ENCODE measurements at places on chromosomes 7 and 10. TPM values are rescaled to one million over a fixed set of nuclear protein-coding genes. Genes with fewer than 3 reads are reported as not detected.

DNA sequence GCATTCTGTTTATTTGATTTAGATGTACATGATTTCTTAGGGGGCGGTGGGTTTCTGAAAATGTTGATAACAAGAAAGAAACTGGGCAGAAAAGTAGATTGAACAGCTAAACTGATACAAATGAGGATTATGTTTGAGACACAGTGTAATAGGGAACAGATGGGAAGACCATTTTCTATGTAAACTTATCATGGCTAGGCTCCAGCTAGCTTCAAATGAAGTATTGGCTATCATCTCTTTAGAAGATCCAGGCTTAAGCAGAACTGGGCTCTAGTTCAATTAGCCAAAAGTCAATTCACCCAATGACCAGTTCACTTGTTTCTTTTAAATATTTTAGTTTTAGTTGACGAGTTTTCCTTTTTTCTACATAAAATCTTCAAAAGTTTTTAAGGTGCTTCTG lies 639.5 kb downstream of the ANKRD7 start:
- DNase-seq, result no peak

DNA sequence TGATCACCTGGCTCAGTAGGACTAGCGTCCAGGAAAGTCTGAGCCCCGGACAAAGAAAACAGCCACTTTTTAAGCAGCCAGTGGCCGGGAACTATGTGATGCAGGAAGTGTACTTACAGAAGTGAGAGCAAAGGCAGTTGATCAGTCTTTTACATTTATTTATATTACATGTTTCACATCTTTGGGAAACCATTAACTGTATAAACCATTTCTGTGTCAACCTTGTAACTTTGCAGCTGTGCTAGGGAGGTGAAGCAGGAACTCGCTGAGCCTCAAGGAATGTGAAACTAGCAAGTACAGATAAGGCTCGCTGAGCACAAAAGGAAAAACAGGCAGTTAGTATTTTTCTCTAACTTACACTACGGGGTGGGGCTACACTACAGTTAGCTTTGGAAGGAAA lies 39.9 kb upstream of the HECW1 start:
- DNase-seq, result no peak

- no peak for DNase-seq
Measured at GRCh38 chr7:74252893-74253292, 1.3 kb downstream of the RFC2 start.

- peak; percentile 16 for DNase-seq
Measured at GRCh38 chr7:136870866-136871487, 2.5 kb downstream of the CHRM2 start.

- no peak for DNase-seq
Measured at GRCh38 chr10:131433568-131433967, 122.0 kb upstream of the TCERG1L start.

DNA sequence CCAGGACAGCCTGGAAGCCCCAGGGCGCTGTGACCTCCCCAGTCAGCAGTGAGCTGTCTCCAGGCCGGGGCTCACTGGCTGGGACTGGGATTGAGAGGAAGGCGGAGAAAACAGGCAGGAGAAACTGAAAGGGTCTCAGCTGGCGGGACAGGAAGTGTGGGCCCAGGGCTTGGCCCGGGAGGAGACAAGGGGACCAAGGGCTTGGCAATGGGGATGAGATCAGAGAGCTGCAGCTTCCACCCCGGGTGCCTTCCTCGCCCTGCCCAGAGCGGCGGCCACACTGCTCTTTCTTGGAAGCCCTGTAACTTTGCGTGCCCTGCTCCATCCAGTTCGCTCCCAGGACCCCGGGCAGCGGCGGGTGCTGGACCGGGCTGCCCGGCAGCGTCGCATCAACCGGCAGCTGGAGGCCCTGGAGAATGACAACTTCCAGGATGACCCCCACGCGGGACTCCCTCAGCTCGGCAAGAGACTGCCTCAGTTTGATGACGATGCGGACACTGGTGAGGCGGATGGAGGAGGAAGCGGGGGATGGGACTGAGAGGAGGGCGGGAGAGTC lies 4.4 kb downstream of the ZNHIT1 start:
- no peak for DNase-seq

GRCh38 chr7:107045195-107045960 lies 873 bp downstream of the PRKAR2B start:
- DNase-seq, result no peak

DNA sequence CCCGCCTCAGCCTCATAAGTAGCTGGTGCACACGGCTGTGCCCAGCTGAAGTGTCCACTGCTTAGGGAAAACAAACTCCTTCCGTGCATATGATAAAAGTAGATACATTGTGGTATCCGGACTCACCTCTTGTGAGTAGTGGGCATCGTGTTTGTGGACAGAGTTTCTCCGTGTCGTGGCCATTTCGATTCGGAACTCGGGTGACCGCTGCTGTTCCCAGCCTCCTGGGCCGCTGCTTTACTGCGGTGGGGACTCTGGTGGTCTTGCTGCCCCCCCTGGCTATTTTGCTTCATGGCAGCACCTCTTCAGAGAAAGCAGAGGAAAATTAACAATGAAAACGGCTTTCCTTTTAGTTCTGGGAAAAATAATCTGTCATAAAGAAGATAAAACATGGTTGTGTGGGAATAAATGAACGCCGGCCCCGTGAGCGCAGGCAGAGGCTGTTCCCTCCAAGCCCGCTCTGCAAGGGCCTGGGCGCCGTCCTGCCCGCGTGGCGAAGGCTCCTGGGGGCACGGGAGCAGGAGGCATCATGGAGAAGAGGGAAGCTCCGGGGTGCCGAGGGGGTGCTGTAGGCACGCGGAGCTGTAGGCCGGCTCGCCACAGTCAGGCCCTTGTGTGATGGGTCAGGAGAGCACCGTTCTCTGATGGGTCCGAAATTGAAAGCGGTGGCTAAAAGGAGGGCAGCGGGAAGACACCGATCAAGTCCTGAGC lies 107.4 kb downstream of the ACTR3B start:
- no peak for DNase-seq

SHH gene
- total RNA-seq, result 0.08 TPM

WDR86 gene
- 0.42 TPM for total RNA-seq

MRLN gene
- total RNA-seq, result 432 TPM

All from myocyte (in vitro differentiated cells).